ENCODE measurements at places on chromosomes 2 and 18. TPM values are rescaled to one million over a fixed set of nuclear protein-coding genes. Genes with fewer than 3 reads are reported as not detected.

DNA sequence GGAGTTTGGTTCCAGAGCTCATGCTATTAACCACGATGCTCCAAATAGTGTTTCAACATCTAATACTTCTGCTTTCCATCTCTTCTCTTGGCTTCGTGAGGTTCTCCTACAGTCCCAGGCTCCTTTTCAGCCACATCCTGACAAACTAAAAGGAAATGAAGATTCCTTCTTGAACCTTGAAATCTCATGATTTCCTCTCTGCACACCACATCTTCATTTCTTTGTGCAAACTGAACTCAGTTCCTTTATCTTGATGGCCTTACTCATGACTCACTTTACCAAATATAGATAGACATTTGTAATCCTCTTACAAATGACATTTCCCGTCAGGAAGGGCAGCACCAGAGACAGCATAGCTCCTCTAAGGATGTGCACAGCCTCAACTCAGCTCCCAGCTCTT, 50.0 kb upstream of the ITGA4 start:
- DNase-seq, result no peak

GRCh38 chr2:101832114-101832513, 134.6 kb downstream of the MAP4K4 start:
- DNase-seq, result no peak

GRCh38 chr2:109110170-109110569, 18.8 kb upstream of the SH3RF3 start:
- no peak for DNase-seq

- DNase-seq, result no peak
These were observed 117.0 kb downstream of the DOCK10 start for GRCh38 chr2:224925061-224925809.

GRCh38 chr2:136767030-136767429, 1.7 kb downstream of the THSD7B start:
- DNase-seq, result no peak

- peak; percentile 69 for DNase-seq
These were observed 71.6 kb upstream of the SPTBN1 start for GRCh38 chr2:54384301-54385203.

GRCh38 chr2:182103526-182103925, 117.9 kb downstream of the PPP1R1C start:
- DNase-seq, result no peak

DNA sequence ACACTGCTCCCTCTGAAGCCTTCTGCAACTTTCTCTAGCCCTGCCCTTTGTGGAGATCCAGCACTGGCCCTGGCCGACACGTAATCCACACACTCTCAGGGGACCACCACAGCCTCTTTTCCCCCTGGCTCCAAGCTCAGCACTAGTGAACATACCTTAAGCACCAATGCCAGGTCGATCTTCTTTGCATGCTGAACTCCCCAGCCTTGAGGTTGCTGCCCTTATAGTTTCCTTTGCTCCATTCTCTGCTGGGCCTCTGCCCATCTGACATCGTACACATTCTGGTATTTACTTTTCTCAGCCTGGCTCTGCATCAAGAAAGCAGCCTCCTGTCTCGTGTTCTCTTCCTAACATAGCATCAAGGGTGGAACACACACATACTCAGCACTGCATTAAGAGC, 361.5 kb downstream of the LPIN1 start:
- no peak for DNase-seq

DNA sequence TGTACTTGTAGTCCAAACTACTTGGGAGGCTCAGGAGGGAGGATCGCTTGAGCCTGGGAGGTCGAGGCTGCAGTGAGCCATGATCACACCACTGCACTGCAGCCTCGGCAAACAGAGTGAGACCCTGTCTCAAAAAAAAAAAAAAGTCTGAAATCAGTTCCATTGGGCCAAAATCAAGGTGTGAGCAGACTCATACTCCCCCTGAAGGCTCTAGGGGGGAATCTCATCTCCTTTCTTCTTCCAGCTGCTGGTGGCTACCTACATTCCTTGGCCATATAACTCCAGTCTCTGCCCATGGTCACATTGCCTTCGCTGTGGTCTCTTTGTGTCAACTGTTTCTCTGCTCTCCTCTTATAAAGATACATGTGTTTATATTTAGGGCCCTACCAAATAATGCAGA, 234.0 kb downstream of the LRRTM1 start:
- no peak for DNase-seq

GRCh38 chr2:133457861-133458260, 110.4 kb downstream of the NCKAP5 start:
- DNase-seq, result no peak

The GNLY gene
- 4.5 TPM for polyA plus RNA-seq

The LIMS3 gene
- polyA plus RNA-seq, result not detected

The ALPG gene
- not detected for polyA plus RNA-seq

The FBXO48 gene
- polyA plus RNA-seq, result 0.64 TPM

The POTEI gene
- not detected for polyA plus RNA-seq

The TAF4B gene
- polyA plus RNA-seq, result 0.12 TPM

The LYG2 gene
- not detected for polyA plus RNA-seq

The ZC3H15 gene
- polyA plus RNA-seq, result 19.3 TPM

The PRSS56 gene
- polyA plus RNA-seq, result not detected

The SCN7A gene
- polyA plus RNA-seq, result 0.08 TPM

Measured in brain (organoid and tissue), 16 donors.